Left hindlimb (tissue), 1 donor: ENCODE measurements at places on chromosomes 2 and 18.

GRCh38 chr2:161096336-161096735 is 63.9 kb upstream of the TANK start:
- no peak for DNase-seq

GRCh38 chr2:234747032-234747431 is 204.8 kb upstream of the SH3BP4 start:
- no peak for DNase-seq

- DNase-seq: no peak
Observed at GRCh38 chr2:226063704-226064440, 664.4 kb downstream of the NYAP2 start.

- DNase-seq: no peak
Observed at GRCh38 chr18:24060644-24061043, 46.1 kb downstream of the TTC39C start.

GRCh38 chr2:233100192-233100998 is 40.3 kb downstream of the INPP5D start:
- DNase-seq: no peak

DNA sequence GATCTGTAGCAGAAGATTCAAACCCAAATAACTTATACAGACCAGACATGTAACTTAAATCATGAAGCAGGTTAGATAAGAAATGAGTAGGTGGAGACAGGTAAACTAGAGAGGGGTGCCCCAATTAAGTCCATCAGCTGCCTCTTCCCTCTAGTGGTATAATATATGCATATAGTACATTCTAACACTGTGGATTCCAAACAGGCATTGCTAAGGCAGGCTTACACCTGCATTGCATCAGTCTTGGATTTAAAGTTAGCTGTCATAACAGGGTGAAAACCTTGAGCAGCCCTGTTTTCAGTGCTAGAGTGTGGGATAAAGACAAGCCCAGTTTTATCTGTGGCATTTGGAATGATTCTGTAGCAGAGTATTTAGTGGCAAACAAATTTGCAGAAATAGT is 63.4 kb downstream of the NYAP2 start:
- DNase-seq: no peak

DNA sequence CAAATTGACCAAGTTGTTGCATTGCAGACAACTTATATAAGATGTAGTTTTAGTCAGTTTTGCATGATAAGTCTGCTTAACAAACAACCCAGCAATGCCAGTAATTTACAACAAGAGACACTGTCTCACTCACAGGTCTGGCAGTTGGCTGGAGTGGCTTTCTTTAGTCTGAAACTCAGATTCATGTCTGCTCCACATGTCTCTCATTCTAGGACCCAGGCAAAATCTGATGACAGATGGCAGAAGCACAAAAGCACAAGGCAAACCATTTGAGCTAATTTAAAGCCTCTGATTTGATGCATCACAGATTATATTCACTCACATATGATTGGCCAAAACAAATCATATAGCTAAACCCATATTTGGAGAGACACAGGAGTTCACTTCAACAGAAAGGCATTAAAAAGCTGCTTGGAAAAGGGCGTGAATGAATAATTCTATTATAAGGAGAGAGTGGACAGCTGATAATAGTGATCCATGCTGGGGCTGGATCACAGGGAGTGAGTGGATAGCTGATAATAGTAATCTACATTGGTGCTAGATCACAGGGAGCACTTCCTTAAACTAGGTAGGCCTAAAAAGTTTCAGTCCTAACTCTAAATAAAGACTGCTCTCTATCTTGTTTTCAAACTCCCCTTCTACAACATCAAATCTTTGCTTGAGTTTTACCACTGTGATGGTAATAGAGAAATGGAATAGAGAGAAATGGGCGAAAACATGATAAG is 593.2 kb upstream of the ZNF804A start:
- DNase-seq: no peak

DNA sequence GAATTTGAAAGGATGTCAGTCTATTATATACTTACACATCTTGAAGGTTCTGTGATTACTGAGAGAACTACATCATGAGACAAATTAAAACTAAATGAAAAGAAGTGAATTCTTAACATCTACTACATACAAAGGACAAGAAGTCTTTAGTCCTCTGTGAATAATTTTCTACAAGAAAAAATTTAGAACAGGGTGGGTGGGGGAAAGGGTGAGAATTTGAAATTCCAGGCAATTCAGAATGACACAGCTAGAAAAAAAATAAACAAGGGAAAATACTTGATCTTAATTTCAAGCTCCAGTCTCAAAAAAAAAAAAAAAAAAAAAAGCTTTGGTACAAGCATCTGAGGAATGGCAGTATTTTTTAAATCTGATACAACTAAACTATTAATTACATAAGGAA is 15.5 kb downstream of the CUL3 start:
- DNase-seq: no peak

DNA sequence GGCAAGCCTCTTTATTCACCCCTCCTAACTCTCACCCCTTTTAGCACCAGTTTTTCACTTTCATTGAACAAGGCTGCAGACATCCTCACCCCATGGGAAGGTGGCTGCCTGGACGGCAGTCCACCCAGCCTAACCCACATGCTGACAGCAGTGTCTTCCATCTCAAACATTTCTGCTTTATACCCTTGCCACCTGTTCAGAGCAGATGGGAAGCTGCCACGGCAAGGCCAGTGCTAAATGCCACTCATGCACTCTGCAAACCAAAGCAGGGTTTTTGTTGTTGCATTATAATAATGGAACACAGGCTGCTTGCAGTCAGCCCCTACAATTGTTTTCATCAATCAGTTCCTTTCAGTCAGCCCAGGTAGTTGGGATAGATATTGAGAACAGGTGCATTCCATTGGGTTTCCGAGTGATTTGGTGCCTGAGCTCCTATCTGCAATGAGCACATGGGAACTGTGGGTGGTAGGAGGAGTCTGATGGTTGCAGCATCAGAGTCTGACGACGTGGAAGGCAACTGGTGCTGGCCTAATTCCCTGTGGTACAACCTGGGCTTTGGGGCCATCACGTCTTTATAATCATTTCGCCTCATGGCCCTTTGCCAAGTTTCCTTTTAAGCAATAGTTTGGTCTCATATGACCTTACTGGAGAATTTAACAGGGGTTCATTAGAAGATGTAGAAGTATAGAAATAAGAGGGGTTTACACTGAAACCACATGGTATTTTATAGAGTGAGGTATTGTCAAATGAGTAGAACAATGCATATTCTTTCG is 252.5 kb upstream of the SP5 start:
- no peak for DNase-seq

GRCh38 chr2:37679072-37679695 is 7.7 kb upstream of the CDC42EP3 start:
- DNase-seq: no peak

GRCh38 chr2:31831585-31831984 is 179.2 kb downstream of the MEMO1 start:
- no peak for DNase-seq

DNA sequence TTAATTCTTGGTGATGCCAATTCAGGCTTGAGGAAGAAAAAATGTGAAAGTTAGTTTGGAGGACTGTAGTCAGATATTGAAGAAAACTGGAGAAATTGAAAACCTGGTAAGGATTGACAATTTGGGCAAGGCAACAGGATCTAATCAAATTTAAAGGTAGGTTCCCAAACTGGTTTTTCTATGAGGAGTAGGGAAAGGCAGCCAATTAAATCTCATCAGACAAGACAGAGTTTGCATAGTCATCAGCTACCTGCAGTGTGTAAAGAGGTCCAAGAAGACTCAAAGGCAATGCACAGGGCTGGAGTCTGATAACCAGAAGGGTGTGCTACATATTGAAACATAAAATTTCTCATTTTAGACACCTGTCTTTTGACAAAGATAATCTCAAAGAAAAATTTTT is 16.0 kb upstream of the CAB39 start:
- DNase-seq: no peak

DNA sequence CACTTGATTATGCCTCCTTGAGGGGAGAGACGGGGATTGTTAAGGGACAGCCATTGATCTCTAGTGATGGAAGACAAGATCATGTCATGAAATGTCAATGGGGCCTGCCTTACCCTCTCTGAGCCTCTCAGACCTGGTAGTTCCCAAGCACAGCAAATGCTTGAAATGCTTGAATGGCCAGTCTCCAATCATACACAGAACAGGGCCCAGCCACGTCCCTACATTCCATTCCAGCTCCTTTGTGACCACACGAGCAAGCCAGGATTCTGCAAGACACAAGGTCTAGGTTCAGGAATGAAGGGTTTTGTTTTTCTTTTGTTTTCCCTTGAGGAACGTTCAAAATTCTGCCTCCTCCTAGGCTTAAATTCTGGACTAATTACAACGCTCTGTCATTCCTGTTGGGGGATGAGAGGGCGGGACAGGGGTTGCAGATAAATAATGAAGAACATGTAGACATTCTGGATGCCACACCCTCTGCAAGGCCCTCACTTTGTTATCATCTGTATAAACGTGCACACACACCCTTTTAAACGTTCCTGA is 98.1 kb upstream of the YPEL5 start:
- no peak for DNase-seq

- no peak for DNase-seq
Observed at GRCh38 chr2:68115965-68116364, 41.7 kb upstream of the PNO1 start.

DNA sequence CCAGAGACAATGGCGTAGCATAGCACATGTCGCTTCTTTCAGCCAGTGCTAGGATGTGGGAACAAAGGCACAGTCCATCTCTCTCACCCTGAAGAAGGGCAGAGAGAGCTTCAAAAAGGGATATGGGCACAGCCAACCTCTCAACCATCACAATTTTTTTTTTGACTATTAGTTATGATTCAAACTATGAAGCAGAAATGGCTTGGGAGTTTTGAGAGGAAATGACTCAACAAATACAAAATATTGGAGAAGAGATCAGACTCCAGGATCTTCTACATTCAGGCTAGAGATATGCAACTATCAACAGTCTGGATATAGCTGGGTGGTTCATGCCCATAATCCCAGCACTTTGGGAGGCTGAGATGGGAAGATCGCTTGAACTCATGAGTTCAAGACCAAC is 109.1 kb downstream of the MCFD2 start:
- DNase-seq: no peak

- no peak for DNase-seq
Observed at GRCh38 chr2:14516844-14517243, 115.7 kb upstream of the LRATD1 start.

DNA sequence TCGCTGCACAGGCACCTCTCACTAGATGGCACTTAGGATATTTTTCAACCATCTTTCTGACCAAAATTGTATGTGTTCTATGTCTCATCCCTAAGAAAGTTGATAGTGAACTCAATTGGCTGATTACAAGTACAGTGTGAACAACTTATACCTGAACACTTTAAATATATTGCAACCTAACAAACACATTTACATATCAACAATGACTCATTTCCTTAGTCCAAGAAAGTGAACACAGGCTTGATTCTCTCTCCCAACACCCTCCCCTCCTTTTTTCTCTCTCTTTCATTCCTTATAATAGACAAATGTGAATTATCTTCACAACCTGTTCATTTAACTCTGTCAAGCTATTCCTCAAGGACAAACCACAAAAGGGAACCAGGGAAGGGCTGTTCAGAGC is 192.0 kb downstream of the SLC8A1 start:
- no peak for DNase-seq

GRCh38 chr2:71460595-71461303 is 7.4 kb downstream of the DYSF start:
- no peak for DNase-seq

DNA sequence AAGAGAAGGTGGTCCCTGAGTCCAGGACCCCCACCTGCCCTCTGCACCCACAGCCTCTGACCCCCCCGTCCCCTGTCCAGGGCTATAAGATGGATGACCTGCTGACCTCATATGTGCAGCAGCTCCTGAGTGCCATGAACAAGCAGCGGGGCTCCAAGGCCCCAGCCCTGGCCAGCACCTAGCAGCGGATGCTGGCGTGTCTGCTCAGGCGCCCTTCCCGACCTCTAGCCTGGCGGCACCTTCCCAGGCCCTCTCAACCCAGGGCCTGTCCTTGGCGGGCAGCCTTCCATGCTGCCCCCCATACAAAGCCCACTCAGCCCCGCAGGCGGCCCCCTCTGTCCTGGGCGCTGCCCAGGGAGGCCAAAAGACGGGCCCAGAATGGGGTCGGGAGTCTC is 8.7 kb upstream of the GPR17 start:
- DNase-seq: no peak

DNA sequence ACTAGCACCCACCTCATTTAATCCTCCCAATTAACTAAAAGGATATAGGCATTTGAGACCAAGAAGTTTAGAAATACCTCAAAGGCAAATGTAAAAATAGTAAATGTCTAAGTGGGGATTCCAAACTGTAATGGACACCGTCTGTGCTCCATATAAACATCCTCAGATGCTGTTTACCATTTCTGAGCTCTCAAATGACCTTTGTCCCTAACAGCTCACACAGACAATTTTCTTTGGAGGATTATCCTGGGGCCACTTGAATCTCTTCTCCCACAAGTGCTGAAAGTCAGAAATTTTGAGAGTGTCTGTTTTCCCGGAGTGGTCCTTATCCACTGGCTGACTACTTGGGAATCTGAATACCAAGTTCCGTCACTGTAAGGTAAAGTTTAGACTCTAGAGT is 1418.9 kb downstream of the LRP1B start:
- DNase-seq: no peak

GRCh38 chr2:146193619-146194018 is 1651.2 kb upstream of the ACVR2A start:
- no peak for DNase-seq

GRCh38 chr18:25062720-25063119 is 289.2 kb downstream of the ZNF521 start:
- no peak for DNase-seq

GRCh38 chr18:68520406-68521075 is 194.4 kb downstream of the TMX3 start:
- DNase-seq: no peak

- DNase-seq: no peak
Observed at GRCh38 chr2:69589973-69590652, 53.4 kb downstream of the AAK1 start.

- no peak for DNase-seq
Observed at GRCh38 chr2:29235411-29235810, 120.2 kb downstream of the CLIP4 start.

- no peak for DNase-seq
Observed at GRCh38 chr2:37779611-37780386, 108.4 kb upstream of the CDC42EP3 start.

DNA sequence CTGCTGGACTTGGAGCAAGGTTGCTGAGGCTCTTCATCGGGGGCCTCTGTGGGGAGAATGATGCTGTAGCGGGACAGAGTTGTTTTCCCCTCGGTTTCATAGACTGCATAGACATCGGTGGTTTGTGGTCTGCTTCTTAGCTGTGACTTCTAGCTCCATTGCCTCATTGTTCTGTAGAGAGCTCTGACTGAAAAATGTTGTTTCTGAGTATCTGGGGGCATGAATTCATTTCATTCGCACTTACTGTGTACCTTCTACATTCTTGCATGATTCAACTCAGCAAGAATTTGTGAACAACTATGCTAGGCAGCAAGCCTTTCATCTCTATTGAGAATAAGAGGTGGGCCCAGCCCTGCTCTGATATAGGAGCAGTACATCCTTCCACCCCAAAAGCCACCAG is 406.8 kb downstream of the NBAS start:
- DNase-seq: no peak
